ENCODE measurements at places on chromosomes 1 and 21.
A peak's percentile ranks its signal among the peaks of the same experiment; 100 is the strongest.

GRCh38 chr1:2778220-2778592 lies 23.3 kb downstream of the TTC34 start:
- DNase-seq: peak; percentile 19

DNA sequence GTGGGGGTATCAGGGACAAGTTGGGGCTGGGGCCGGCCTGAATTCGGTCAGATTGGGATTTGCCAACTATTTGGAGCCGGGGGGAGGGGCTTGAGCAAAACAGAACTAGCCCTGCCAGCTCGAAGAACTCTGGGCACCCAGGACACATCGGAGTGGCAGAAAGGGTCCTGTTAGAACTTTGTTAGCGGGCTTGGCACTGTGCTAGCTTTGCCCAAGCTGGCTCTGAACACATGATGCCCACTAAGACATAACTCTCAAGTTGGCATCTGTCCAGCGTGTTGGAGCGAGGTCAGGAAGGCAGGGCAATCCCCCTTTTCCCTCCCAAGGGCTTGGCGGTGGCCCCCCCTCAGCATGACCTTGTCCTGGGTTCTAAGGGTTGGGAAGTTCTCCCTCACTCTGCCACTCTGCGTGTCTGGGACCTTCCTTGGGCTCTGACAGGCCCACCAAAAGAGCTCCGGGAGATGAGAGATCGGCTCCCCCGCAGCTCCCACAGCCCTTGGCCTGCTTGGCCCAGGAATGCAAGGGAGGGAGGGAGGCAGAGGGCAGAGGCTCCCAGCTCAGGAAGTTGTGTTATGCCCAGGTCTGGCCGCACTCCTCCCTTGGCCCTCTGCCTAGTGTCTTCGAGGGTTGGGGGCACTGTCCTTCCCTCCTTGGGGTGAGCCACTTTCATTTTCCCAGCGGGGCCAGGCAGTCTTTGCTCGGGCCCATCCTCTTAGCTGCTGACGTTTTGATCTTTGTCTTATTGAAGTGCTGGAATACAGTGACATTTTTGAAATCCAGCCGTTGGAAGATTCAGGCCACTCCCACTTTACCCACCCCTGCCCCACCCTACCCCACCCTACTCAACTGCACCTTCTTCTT lies 1.2 kb downstream of the LMNA start:
- peak; percentile 83 for DNase-seq

DNA sequence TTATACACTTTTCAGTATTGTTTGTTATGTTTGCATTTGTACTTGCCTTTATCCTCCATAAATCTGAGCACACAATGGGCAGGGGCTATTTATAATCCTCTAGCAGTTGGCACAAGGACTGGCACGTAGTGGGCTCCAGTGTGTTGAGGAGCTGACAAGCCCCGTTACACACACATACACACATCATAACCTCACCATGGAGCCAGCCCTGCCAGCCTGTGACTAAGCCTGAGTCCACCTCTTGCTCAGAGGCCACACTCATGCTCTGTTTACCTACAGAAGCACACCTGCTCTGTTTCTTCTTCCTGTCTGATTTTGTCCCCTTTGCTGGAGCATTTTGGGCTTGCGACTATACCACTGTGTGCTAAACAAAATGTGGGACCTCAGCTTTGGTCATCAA lies 64.5 kb upstream of the SPATA6 start:
- no peak for DNase-seq

DNA sequence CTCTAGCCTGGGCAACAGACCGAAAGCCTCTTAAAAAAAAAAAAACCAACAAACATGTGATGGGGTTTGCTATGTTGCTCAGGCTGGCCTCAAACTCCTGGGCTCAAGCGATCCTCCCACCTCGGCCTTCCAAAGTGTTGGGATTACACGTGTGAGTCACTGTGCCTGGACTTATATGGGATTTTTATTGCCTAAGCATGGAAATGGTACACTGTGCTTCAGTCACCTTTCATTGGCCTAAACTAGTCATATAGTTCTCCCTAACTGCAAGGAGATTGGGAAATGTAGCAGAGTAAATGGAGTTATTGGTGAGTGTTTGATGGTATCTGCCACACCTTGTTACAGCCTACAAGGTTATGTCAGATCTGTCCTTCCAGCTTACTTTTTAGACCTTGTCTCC lies 17.2 kb upstream of the MEF2D start:
- no peak for DNase-seq

- no peak for DNase-seq
These were observed 12.0 kb downstream of the PGLYRP4 start for GRCh38 chr1:153336650-153337049.

DNA sequence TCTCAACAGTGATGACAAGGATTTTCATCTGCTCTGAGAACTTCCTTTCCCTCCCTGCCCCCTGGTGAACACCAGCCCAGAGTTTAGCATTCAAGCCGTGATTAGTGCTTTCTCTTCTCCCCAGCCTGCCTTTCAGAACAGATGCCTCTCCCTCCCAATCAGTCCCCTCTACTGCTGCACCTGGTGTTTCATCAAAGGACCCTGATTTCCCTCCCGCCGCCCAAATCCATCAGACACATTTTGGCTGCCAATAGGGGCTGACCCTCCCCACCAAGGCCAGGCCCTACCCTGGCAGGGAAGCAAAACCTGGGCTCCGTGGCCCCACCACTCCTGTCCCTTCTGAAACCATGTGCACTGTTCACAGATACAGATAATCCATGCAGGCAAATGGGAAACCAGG lies 34.0 kb upstream of the KLHDC7A start:
- no peak for DNase-seq

- DNase-seq: no peak
These were observed 64.2 kb downstream of the SLC45A1 start for GRCh38 chr1:8382051-8382505.

GRCh38 chr1:203733009-203733863 lies 31.7 kb upstream of the LAX1 start:
- no peak for DNase-seq

All from right forelimb (tissue), 1 donor.